A549 treated with Hydrocortisone at 1 μM for 4 hours (cell line): ENCODE measurements at places on chromosomes 2 and 18. TPM values are rescaled to one million over a fixed set of nuclear protein-coding genes. Genes with fewer than 3 reads are reported as not detected.

The PFN4 gene
- total RNA-seq: 1.7 to 2.3 TPM (median 1.8 TPM) in 5 replicates

The RAB31 gene
- total RNA-seq: 17.3 to 28.0 TPM (median 20.5 TPM) in 5 replicates

The STK36 gene
- 9.9 to 11.7 TPM (median 11.5 TPM) in 5 replicates for total RNA-seq

The NETO1 gene
- not detected in 5 replicates for total RNA-seq

The SLC30A3 gene
- 2.8 to 3.6 TPM (median 3.2 TPM) in 5 replicates for total RNA-seq

The RNF152 gene
- total RNA-seq: 0.06 to 0.25 TPM (median 0.13 TPM) in 5 replicates

The GTF3C2 gene
- total RNA-seq: 55.6 to 63.4 TPM (median 59.3 TPM) in 5 replicates

The SOWAHC gene
- 7.3 to 10.0 TPM (median 8.9 TPM) in 5 replicates for total RNA-seq

The OBSL1 gene
- 18.8 to 22.2 TPM (median 19.9 TPM) in 5 replicates for total RNA-seq

The PNPT1 gene
- 28.1 to 38.2 TPM (median 32.6 TPM) in 5 replicates for total RNA-seq
